Glutamatergic neuron (in vitro differentiated cells): ENCODE measurements at places on chromosomes 1 and 21. TPM values are rescaled to one million over a fixed set of nuclear protein-coding genes. Genes with fewer than 3 reads are reported as not detected.

GRCh38 chr1:209988706-209989105 is 50.7 kb downstream of the SYT14 start:
- DNase-seq = no peak

DNA sequence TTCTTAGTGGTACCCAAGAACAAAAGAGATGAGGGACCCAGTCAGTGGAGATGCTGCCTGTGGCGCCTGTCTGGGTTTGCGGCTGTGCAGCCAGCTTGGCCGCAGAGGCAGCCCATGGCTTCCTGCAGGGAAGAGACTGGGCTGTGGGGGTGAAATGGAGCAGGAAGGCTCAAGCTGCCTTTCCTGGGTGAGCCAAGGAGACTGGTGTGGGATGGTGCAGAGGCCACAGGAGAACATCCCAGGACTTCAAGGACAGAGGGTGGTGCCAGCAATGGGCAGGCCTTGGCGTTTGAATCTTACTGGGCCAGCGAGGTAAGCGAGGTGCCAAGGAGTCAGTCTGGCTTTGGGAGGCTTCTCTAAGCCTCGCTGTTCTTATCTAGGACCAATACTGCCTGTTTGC is 26.4 kb downstream of the KCNA10 start:
- no peak for DNase-seq

GRCh38 chr1:66315671-66316070 is 218.3 kb upstream of the SGIP1 start:
- no peak for DNase-seq

DNA sequence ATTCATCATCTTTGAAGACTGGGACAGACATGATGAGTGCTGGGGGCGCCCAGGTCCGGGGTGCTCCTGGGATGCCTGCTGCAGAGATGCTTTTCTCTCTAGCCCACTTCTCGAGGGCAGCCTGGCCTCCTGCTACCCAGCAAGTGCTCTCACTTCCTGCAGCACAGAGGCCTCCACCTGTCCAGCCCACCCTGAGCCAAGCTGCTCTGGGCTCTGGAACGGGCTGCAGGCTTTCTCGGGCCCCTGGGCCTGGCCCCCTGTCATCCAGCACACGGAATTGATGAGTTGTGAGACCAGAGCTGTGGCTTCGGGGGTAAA is 469.5 kb upstream of the VAMP3 start:
- DNase-seq = no peak

DNA sequence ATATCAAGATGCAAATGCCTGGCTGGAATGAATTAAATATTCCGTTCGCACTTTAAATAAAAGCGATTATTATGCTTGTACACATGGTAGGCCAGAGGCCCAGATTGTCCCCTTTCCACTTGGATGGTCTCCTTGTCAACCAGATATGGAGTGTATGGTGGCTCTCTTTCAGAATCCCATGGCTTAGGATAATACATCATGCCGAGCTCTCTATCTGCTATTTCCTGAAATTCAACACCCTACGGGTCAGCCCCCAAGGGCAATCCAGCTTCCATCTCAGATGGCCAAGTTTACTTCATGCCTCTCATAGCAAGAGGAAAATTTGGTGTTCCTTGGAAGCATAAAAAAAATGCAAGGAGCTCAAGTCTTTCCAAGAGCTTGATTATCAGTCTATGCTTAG is 25.4 kb upstream of the FMO1 start:
- no peak for DNase-seq

Gene PDE4B
- total RNA-seq = 7.2 TPM

Gene RGS13
- total RNA-seq = not detected

Gene SPRR2B
- total RNA-seq = not detected

Gene FCRLB
- 0.34 TPM for total RNA-seq

Gene ZNF593OS
- total RNA-seq = 4.2 TPM

Gene MAEL
- total RNA-seq = not detected

Gene TFF1
- total RNA-seq = not detected
